ENCODE measurements at places on chromosomes 6 and 20.

GRCh38 chr20:32496811-32497533, 88.2 kb downstream of the NOL4L start:
- no peak for DNase-seq

- no peak for DNase-seq
These were observed 23.8 kb downstream of the OR2J3 start for GRCh38 chr6:29131691-29132090.

GRCh38 chr6:8958894-8959511, 523.7 kb upstream of the SLC35B3 start:
- no peak for DNase-seq

DNA sequence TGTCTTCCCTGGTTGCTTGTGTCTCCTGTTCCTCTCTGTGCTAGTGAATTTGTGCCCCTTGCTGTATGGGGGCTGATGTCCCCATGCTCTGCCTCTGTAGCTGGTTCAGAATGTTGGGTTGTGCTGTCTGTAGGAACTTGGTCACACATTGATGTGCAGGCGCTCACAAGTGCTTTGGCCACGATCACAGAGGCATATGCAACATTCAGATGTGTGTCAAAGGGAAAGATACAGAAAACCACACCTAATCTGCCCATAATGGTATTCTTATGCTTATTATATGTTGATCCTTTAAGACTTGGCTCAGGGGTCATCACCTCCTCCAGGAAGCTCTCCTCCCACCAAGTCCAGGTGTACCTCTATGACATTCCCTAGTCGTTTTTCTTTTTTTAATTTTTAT, 17.1 kb upstream of the DHX35 start:
- DNase-seq, result no peak

- no peak for DNase-seq
These were observed 8.5 kb upstream of the SPAG4 start for GRCh38 chr20:35607003-35607735.

DNA sequence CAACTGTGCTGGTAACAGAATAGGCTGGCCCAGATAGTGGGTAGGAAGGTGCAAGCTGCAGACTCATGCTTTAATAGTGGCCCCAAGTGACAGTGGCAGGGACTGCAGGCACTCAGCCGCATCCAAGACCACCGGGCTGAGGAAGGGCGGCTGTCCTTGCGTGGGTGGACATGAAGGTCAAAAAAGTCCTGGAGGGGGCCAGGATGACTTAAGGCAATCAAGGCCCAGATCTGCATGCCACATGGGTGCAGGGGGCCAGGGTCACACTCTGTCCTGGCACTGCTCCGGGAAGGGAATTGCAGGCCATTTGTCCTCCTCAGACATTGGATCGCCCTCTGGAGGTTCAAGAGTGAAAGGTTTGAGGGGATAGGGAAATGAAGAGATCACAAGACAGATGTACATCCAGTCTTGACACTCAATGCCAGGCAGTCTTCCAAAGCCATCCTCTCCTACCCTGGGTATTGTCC, 10.4 kb upstream of the VNN2 start:
- peak; percentile 15 for DNase-seq

GRCh38 chr6:46270336-46270735, 99.6 kb upstream of the ENPP5 start:
- no peak for DNase-seq

DNA sequence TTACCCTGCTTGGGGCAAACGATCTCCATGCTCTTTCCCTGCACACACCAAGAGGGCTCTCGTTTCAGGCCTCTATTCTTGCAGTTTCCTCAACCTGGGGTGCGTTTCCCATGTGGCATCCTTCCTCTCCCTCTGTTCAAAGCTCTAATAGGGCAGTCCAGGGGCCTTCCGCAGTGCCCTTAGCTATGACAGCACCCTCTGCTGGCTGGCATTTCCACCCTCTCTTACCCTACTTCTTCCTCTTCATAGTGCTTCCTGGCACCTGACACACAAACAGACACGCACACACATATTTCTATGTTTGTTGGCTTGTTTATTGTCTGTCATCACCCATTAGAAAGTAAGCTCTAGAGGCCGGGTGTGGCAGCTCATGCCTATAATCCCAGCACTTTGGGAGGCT, 294.0 kb downstream of the CLIC5 start:
- DNase-seq, result no peak

GRCh38 chr20:17648791-17649730, 33.0 kb downstream of the RRBP1 start:
- DNase-seq, result no peak

DNA sequence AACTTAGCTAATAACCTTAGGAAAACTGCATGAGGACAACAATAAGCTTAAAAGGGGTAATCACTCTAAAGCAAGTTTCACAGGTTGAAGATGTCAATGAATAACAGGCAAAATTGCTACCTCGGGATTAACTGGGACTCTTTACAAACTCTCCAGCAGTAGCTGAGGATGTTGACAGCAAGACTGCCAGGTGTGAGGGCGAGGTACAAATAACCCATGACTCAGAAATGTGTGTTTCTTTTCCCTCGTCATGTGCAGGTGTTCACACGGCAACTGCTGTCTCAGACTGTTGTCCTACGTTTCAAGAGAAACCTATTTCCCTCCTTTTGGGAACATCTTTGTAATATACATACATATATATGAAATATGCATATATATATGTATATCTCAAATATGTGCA, 15.9 kb downstream of the BCAS1 start:
- DNase-seq, result no peak

DNA sequence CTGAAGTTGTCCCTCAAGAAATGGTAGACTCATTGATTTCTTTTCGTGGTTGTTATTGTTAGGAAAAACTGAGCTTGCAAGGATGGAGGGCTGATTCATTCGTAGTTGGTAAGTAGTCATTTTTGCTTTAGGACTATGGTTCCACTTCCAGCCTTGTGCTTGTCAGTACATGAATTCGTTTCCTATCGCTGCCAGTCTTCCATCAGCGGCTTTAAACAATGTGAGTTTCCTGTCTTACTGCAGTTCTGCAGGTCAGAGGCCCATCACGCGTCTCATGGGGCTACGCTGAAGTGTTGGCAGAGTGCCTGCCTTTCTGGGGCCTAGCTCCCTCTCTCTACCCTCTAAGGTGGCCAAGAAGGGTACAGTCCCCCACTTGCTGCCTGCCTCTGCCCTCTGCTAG, 11.4 kb upstream of the MDFI start:
- DNase-seq, result no peak

- DNase-seq, result peak; percentile 56
These were observed 580 bp downstream of the NXT1 start for GRCh38 chr20:23350904-23351838.

DNA sequence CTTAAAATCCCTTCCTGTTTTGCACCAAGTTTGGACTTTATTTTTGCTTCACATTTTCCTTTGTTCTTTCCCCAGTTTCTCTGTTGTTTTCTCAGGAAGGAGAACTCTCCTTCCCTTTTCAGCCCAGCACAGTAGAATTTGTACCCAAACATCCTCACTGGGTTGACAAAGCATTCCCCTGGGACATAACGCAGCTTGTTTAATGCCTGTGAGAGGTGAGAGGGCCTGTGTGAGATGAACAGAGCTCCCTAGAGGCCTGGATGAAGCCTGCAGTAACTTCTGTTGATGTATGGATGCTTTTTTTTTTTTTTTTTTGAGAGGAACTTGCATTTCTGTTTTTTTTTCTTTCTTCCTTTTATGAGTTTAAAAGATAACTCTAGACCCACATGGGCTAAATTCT, 104.9 kb upstream of the SLC22A23 start:
- no peak for DNase-seq

- DNase-seq, result no peak
These were observed 6.1 kb downstream of the EDN1 start for GRCh38 chr6:12296255-12296573.

GRCh38 chr20:50575865-50576720, 65.9 kb downstream of the PTPN1 start:
- DNase-seq, result peak; percentile 52

DNA sequence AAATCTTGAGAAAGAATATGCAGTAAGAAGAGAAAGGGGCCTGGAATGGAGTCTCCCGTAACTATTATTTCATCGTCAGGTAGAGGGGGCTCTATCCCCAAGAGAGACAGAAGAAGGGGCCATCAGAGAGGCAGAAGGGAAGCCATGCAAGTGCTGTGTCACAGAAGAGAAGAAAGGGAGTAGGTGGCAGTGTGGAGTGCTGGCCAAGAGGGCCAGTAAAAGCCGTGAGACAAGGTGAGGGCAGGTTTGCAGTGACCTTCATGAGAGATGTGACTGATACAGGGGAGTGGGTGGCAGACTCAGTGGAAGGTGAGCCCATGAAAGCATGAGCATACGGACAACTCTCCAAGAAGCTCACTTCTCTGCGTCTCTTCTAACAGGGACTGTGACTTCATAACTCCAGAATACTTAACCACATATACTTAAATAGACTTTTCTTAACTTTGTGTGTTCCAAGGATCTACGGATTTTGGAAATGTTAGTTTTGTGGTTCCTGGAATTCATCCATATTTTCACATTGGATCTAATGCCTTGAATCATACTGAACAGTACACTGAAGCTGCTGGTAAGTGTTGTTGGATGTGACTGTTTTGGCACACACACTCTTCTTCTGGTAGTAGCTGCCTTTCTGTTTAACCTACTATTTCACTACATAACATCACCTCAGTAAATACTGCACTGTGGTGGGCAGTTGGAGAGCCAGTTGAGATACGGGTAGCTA, 15.6 kb downstream of the PM20D2 start:
- DNase-seq, result no peak

- no peak for DNase-seq
These were observed 13.0 kb upstream of the TSHZ2 start for GRCh38 chr20:52959125-52959524.

DNA sequence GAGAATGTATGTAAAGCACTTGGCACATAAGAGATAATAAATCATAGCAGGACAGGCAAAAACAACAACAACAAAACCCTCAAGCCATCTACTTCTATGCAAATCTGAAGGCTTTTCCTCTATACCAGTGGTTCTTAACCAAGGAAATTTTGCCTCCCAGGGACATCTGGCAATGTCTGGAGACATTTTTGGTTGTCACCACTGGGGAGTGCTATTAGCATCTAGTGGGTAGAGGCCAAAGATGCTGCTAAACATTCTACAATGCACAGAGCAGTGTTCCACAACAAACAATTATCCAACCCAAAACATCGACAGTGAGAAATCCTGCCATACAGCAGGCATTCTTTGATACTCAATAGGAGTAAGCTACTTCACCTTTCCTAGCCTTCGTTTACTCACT, 28.2 kb downstream of the NDRG3 start:
- DNase-seq, result no peak

- DNase-seq, result no peak
These were observed 254.2 kb downstream of the ERMARD start for GRCh38 chr6:170005665-170006064.

DNA sequence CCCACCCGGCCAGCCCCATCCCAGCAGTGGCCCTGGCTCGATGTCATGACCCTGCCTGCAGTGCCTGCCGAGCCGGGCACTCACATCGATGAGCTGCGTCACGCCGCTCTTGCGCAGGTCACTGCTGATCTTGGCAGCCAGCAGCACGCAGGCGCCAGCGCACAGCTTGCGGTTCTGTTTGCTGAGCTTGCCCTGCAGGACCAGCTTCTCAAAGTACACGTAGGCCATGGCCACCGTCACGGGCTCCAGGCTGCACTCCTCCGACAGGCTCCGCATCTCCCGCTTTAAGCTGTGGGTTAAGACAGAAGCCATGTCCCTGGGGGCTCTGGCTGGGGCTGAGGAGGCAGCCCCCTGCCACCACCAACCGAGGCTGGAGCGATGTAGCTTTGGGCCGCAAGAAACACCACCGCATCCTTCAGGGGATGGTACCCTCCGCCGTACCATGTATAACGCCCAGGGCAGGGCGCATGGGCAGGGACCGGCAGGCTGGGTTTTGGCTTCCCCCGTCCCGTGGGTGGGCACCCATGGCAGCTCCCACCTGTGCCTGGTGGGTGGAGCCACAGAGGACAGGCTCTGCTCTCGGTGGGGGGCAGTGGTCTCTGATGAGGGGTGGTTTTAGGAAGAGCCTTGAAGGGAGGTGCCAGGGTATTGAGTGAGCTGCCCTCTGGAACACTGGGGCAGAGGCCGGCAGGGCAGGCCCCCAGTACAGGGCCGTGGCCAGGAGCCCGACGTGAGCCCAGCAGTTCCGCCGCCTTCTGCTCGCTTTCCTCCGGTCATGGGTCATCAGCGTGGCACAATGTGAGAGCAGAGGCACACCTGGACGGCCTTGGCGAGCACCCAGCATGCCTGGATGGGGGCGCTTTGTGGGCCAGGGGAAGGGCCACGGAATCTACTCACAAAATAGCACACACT, 4.5 kb downstream of the RPS21 start:
- DNase-seq, result no peak

DNA sequence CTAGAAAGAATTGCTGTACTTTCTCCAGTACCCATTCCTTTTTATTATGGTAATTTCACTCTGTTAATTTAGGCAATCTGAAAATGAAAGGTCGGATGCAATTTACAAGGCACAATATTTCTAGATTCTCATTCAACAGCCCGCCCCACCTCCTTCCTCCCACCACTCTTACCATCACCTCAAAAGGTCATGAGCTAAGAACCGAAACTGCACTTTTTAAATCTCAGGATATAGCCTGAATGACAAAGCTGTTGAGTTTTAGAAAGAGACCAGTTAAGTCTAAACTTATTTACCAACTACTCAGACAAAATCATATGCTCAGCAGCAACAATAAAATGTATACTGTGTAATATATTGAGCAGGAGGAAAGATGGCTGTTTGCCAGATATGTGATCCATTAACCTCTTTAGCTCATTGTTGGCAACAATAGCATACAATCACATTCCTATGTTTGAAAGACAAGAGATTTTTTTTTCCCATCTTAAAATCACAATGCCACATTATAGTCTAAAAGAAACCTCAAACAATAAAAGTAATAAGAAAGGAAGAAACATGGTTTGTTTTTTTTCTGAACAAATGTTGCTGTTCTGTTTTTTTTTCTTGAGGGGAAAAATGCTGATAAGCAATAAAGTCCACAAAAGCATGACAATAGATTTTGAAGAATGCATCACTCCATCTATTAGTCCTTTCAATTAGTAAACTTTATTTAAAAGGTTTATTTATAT, 1.6 kb upstream of the HS3ST5 start:
- no peak for DNase-seq
